ENCODE measurements at places on chromosomes 5 and 9.

DNA sequence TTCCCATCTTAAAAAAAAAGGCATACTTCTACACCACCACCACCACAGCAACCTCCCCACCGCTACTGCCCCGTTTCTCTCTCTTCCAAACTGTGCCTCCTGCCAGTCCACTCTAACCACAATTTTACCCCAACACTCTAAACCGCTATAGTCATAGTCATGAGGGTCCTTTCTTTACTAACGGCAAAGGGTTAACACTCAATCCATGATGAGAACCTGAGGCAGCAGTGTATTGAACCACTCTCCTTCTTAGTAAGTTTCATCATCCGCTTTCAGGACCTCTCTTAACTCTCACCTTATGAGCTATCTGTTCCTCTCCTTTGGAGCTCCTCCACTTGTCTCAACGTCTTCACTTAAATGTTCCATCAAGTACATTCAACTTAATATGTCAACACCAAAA is 34.0 kb downstream of the IDNK start:
- DNase-seq, result no peak

DNA sequence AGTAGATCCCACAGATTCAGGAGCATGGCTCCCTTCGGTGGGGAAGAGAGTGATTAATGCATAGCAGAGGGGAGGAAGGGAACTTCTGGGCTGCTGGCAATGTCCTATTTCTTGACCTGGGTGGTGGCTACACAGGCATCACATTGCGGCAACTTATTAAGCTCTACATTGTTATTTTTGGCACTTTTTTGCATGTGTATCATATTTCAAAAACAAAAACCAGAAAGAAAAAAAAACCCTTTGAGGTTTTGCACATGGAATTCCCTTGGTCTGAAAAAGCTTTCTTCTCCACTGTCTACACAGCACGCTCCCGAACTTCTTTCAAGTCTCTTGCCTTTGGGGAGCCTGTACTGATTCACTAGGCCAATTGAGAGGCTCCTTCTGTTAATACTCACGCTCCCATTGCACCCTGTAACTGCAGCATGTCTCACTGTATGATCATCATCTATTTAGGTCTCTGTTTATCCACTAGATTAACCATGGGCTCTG is 25.1 kb downstream of the CEMIP2 start:
- DNase-seq, result no peak

DNA sequence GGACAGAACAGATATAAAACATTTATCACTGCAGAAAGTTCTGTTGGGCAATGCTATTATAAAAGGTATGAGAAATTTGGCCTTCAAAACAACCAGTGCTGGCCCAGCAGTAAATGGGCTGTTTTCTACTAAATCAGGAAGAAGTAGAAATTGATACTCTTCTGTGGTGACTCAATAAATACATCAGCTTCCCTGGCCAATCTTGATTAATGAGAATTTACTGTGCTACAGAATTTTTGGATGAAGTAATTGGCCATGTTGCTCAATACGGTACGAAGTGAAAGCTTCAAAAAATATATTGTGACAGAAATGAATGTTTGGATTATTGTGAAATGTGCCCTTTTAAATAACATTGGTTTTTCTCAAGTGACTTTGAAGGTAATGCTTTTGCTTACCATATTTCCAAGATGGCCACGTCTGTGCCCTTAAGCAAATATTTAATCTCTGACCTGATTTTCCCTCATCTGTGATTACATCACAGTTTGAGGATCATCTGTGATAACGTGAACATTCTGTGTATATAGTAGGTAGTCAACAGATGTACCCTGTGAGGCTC is 4.2 kb downstream of the DNAJA1 start:
- DNase-seq, result no peak

DNA sequence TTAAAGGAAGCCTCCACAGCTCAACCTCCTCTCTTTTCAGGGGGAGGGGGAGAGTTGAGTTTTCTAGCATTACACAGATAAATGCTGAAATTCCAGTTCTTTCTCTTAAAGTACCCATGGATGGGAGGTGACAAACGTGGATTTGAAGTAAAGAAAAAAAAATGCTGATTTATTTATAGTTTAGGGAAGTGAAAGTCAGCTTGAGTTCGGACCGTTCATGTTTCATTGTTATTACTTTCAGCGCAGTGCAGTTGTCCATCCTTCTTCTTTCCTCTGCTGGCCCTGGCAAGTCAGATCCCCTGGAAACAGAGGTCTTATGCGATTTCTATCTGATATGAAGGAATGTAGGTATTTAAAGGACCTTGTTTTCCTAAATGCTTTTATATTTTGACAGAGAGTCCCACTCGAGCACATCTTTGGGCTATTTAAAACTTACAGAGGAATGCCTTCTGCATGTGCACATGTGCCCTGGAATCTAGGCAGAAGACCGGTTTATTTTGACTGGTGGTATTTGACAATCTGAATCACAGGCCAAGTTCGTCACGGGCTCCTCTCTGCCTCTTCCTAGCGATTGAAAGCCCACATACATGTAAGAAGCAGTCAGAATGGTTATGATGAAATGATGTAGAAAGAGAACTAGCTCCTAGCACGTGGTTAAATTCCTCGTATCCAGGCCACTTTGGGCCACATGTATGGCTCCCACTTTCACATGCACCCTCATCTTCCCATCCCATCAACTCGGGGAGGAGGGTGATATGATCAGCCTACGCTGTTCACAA is 385.2 kb upstream of the KLF4 start:
- DNase-seq, result no peak

GRCh38 chr9:35882263-35882848 is 12.2 kb upstream of the OR13J1 start:
- peak; percentile 31 for DNase-seq

DNA sequence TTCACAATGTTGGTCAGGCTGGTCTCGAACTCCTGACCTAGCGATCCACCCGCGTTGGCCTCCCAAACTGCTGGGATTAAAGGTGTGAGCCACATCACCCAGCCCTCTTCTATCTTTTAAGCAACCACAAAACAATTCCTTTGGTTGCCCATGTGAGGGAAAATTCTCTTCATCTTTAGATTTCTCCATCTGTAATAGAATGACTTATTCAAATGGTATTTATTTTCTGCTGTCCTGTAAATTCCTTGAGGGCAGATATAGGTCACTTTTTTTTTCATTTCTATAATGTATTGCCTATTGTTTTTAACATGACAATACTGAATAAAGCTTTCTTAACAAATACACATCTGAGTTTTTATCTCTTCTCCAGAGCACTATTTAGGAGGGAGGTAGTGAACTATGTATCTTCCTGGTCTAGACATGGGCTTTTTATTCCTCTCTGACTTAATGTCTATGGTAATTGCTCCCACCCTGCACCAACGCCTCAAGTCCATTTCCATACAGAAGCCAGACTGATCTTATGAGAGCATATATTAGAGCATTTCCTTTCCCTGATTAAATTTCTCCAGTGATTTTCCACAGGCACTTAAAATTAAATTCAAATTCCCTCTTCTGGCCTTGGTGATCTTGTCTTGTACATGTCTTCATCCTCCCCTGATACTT is 595.6 kb downstream of the CAAP1 start:
- DNase-seq, result no peak

DNA sequence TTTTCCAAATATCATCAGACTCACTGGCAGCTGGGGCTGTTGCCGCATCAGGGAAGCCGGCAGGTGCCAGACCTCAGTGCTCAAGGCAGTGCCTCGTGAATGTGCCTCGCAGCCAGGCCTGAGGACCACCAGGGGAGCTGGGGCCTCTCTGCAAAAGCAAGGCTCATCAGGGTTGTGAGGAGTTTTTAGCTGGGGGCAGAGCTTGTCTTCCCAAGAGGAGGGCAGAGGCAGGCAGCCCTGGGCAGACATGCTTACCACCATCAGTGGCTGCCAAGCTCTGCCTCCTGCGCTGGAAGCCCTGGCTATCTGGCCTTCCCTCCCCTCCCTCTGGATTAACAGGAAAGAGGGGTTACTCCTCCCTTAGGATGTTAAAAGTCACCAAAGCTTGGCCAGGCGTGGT is 8.8 kb upstream of the TBC1D9B start:
- DNase-seq, result no peak

DNA sequence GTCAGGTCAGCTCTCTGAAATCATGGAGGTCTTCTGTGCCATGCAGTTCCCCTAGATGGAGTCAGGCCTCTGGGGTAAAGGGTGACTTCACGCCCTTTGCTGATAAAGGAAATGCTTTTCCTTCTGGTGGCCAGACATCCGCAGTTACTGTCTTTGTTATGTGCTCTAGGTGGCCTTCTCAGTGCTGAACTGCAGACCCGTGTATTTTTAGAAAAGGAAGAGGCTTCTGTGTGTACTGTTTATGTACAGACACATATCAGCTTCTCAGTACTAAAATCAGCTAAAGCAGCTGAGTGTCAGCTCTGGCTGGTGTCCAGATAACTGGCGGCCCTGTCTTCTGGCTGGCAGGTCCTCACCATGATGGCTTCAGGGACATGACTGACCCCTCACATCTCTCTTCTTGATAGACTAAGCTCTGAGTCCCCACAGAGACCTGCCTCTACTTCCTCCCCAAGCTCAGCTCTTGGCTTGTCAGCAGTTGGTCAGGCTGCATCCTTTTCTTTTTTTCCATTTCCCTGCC is 75.3 kb downstream of the ARHGAP26 start:
- no peak for DNase-seq

- DNase-seq, result no peak
These were observed 15.4 kb downstream of the SLC36A3 start for GRCh38 chr5:151288180-151288579.

GRCh38 chr5:52491818-52492217 is 295.9 kb upstream of the ITGA1 start:
- no peak for DNase-seq

- no peak for DNase-seq
These were observed 1062.6 kb downstream of the NR2F1-AS1 start for GRCh38 chr5:92518318-92518904.

DNA sequence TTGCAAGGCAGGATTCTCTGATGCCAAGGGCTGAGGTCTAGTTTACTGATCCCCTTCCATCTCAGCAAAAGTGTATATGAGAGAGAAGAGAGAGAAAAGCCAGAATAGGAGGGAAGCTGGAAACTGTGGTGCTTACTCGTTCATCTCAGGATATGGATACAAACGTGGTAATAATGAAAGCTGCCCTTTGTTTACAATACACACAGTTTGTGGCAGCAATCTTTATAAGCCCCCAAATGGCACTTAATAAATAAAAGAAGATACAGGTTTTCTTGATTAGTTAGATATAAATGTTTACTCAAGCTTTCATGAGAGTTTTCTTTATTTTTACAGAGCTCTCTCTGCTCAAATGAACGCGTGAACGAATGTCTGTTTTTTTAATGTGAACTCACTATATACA is 57.7 kb downstream of the PRDM6 start:
- DNase-seq, result no peak

GRCh38 chr9:98007251-98007928 is 24.2 kb downstream of the ANP32B start:
- no peak for DNase-seq

GRCh38 chr5:32909207-32909606 is 198.1 kb downstream of the NPR3 start:
- no peak for DNase-seq

GRCh38 chr5:159105145-159106053 is 5.7 kb upstream of the EBF1 start:
- DNase-seq, result no peak

DNA sequence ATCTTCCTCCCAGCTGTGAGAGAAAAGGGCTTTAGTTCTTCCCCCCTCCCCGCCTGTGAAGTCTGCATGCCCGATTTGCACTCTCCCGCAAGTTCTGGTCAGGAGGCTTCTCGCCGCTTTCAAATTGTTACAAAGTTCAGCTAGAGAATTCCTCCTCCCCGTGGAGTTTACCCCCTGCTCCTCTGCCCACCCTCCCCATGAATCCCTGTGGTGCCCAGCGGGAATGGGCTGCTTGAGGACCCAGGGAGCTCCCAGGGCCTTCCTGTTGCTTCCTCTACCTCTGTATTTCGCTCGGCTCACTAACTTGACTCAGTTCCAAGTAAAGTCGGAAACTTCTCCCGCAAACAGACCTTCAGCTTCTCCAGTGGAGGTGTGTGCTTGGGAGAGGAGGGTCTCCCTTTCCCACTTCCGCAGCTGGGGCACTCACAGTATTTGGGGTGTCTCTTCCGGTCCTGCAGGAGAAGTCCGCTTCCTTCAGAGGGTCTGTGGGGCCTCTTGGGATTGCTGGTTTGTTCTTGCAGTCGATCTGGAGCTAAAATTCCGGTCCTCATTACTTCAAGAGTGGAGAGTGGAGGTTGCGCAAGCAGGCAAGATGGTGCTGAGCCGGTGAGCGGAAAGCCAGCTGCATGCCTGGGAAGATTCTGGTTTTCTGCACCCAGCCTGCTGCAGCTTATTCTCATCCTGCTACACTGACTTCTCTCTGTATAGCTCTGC is 97.8 kb downstream of the ADAMTS12 start:
- DNase-seq, result no peak

- no peak for DNase-seq
These were observed 50.6 kb upstream of the RAPGEF6 start for GRCh38 chr5:131685516-131686171.

- DNase-seq, result no peak
These were observed 12.7 kb downstream of the MAMDC2 start for GRCh38 chr9:70056211-70056944.

DNA sequence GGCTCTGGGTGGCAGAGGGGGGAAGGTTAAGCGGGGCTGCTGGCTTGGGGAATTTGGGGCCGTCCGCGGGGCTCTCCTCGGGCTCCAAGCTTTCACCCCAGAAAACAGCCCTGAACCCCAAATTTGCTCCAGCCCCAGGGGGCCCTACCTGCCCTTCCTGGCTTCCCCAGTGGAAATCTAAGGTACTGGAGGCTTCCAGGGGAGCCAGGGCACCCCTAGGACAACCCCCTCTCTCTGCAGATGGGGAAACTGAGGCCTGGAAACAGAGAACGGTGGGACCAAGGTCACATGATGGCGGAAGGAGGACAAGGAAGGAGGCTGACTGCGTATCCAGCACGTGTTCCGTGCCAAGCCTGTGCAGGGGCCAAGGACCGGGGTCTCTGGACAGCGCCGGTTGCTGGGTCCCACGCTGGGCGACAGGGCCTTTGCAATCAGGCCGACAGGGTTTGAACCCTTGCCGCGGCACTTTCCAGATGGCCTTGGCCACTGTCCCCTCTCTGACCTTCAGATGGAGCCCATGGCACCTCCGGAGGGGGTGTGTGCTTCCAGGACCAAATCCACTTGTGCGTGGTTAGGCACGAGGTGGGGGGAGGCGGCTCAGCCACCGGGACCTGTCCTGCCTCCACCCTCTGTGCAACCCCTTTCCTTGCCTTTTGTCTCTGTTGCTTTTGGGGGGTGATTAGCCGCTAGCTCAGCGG is 183.1 kb downstream of the C9orf50 start:
- DNase-seq, result no peak

DNA sequence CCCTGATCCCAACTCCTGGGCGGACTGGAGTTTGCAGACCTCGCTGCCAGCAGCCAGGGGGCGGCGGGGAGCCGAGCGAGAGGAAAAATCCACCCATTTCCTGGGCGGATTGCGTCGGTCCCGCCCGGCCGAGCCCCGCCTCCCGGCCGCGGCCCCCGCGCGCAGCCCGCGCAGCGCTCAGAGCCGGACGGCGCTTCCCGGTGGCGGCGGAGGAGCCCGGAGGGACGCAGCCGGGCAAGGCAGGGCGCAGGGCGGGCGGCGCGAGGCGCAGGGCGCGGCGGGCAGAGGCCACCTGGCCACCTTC is at the start of gene OLFM1:
Gene OLFM1, plus strand, starts transcription at position 180 of the 304 bp plus-strand sequence. CDS start 322 bp downstream, outside the sequence.
- DNase-seq, result no peak

Measured in NCI-H524 treated with DMSO at 0.1 percent for 48 hours (cell line).